ENCODE measurements at places on chromosomes 11 and 22. TPM values are rescaled to one million over a fixed set of nuclear protein-coding genes. Genes with fewer than 3 reads are reported as not detected.

Gene MB
- not detected for total RNA-seq

Gene CNGA4
- total RNA-seq = 0.31 TPM

Gene FAT3
- 41.0 TPM for total RNA-seq

Gene TEAD1
- 149 TPM for total RNA-seq

Gene APOL5
- total RNA-seq = not detected

Gene CATSPER1
- not detected for total RNA-seq

Gene SYT7
- 3.8 TPM for total RNA-seq

Gene ZNF408
- 20.3 TPM for total RNA-seq

Gene CRY2
- total RNA-seq = 14.4 TPM

Gene MSANTD4
- 19.8 TPM for total RNA-seq

Gene SMTNL1
- not detected for total RNA-seq

Gene OR52I1
- total RNA-seq = not detected

Gene PMM1
- 42.3 TPM for total RNA-seq

Gene LGALS12
- total RNA-seq = not detected

Gene SUSD2
- total RNA-seq = 0.72 TPM

Gene CYP2D6
- 0.82 TPM for total RNA-seq

Gene OR4D11
- total RNA-seq = not detected

Gene PRRG4
- 0.14 TPM for total RNA-seq

Gene OR51I1
- total RNA-seq = not detected

Gene KCTD14
- 1.0 TPM for total RNA-seq

All from astrocyte (in vitro differentiated cells and primary cell).